ENCODE measurements at places on chromosomes 6 and 20.
A peak's percentile ranks its signal among the peaks of the same experiment; 100 is the strongest.

DNA sequence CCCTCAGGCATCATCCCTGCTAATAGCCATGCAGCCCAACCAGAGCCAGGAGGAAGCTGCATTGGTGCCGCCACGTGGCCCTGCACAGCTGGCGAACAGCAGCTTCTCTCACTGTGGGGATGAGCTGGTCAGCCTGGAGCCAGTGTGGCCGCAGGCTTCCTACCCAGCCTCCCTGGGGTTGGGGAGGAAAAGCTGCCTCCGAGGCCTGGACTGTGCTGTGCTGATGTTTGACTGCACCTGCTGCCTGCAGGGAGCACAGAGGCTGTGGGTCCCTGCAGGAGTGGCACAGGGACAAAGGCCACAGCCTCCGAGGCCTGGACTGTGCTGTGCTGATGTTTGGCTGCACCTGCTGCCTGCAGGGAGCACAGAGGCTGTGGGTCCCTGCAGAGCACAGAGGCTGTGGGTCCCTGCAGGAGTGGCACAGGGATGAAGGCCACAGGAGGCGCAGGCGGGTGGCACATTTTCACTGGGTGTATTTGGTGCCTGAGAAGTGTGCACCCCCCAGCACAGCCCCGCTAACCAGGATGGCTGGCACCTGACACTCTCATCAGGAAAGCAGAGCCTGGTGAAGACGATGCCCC, 83.9 kb downstream of the DLL1 start:
- DNase-seq = no peak

DNA sequence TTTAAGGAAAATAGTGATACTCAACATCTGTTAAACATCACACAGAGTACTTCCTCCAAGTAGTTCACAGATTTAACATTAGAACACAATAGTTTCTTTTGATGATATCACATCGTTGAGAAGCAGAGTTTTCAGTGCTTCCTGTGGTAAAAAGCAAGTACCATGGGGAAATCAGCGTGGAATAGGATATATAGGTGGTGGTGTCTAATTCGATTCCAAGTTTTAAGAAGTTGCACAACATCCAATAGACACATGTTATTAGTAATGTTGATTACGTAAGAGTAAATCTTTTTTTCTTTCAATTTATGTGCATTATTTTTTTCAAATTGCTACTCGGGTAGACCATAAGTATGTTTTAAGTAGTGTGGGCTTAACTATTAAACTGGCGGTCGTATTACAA, 360.7 kb downstream of the NKAIN2 start:
- no peak for DNase-seq

GRCh38 chr6:68572525-68572924, 62.6 kb upstream of the ADGRB3 start:
- DNase-seq = peak; percentile 30

DNA sequence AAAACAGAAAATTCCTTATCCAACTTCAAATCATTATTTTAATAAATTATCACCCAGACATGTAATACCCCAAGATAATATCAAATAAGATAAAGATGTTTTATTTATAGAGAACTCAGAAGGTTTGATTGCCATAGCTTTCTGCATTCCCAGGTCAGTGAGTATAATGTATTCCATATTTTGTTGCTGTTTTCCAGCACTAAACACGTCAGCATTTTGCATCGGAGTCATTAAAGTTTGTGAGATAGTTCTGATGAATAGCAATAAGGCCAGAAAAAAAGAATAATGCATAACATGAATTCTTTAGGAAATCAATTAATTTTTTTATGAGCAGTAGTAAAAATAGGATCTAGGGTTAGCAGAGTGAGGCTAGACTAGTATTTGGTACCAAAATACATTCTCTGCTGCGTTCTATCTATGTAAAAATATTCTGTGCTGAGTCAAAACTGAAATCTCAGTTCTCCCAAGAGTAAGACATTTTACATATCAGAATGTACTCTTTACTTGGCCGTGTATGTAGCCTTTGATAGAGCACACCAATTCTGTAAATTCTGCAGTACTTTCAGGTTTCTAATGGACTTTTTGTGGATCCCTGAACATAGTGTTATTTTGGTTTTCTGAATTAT, 269.9 kb upstream of the AGPAT4 start:
- no peak for DNase-seq

DNA sequence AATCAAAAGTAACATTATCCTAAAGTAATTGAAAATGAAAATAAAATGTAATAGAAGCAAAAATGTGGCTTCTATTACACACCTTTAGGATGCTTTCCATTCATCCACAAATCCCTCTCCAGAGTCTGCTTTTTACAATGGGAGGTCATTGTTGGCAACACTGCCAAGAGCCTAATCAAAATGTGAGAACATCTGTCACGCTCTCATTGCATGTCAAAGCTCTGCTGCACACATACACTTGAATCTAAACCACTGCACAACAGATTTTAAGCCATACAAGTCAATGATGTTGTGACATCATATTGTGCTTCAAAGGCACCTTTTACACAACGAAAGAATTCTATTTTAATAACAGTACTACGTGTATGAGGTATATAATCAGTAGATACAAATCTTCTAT, 82.1 kb downstream of the PREP start:
- DNase-seq = no peak

- DNase-seq = no peak
These were observed 79.1 kb downstream of the RPP40 start for GRCh38 chr6:4924661-4925271.

- no peak for DNase-seq
These were observed 76.8 kb downstream of the UNC5CL start for GRCh38 chr6:40962241-40962640.

DNA sequence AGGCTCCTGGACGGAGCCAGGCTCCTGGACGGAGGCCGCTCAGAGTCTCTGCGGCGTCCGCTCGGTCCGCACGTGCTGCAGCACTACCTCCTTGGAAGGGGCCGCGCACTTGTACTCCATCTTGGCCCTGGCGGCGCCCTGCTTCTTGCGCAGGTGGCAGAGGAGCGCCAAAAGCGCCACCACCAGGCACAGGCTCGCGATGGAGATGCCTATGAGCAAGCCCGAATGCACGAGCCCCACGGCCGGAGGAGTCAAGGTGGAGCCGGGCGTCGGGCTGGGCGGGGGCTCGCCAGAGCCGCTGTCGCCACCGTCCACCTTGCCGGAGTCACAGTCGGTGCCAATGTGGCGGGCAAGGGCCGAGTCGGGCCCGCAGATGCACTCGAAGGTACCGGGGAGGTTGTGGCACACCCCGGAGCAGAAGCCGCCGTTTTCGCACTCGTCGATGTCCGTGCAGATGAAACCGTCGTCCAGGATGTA, 1.7 kb downstream of the THBD start:
- DNase-seq = no peak

DNA sequence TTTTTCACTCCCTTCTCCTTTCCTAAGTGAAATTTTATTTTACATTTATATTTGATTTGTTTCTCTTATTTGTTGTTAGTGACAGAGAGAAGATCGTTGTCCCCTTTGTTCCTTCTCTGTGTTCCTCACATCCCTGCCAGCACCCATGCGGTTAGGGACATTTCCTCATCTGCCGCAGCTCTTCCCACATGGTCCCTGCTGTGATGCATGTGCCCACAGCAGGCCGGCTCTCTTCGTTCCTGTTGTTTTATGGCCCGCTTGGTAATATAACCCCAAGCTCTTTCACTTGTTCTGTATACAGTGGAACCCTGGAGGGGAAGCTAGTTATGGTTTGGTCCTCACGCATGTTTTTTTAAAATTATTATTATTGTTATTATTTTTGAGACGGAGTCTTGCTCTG, 23.6 kb downstream of the DTD1 start:
- no peak for DNase-seq

DNA sequence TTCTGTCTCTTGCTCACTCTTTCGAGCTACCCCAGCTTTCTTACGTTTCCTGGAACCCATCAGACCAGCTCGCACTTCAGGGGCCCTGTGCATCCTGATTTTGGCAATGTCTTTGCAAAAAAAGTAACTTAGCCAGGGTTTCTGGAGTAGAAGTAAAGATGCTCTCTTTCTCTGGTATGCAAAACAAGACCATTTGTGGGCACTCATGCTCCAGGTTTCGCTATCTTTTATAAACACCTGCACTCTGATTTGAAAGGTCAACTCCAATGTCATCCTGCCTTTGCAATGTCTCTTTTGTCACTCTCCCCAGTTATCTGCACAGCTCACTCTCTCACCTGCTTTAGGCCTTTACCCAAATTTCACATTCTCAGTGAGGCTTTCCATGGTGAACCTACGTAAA, 869.1 kb downstream of the QKI start:
- no peak for DNase-seq

DNA sequence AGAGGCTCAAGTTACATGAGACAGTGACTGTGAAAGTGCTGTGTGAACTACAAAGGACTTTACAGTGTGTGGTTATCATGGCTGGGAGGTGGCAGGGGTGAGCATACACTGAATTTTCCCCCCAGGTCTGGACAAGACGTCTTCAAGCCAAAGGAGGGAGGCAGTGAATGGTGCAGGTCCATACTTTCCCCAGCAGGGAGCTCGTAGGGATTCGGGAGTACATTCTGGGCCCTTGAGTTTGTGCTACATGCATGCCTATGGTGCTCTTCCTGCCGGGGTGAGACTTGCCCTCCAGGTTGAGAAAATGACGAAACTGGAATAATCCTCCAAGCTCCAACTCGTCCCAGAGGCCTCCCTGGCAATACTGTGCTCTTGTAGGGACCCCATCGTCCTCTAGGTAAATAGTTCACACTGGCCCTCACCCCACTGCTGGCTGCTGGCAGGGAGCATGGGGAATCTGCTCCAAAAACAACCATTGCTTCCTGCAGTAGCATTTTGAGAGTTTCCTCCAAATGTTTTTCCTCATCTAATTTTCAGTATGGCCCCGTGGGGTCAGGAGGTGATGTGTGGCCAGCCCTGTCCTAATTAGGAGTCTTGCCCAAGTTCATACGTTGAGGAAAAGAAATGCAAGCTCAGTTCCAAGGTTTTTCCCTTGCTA, 57.6 kb downstream of the ZNF831 start:
- no peak for DNase-seq

- DNase-seq = no peak
These were observed 91.8 kb upstream of the TNFAIP3 start for GRCh38 chr6:137775227-137775626.

- no peak for DNase-seq
These were observed 34.1 kb downstream of the MYB start for GRCh38 chr6:135215160-135215559.

All from nephron progenitor cell (in vitro differentiated cells).